KBM-7 (cell line): ENCODE measurements at places on chromosomes 16 and 17.

DNA sequence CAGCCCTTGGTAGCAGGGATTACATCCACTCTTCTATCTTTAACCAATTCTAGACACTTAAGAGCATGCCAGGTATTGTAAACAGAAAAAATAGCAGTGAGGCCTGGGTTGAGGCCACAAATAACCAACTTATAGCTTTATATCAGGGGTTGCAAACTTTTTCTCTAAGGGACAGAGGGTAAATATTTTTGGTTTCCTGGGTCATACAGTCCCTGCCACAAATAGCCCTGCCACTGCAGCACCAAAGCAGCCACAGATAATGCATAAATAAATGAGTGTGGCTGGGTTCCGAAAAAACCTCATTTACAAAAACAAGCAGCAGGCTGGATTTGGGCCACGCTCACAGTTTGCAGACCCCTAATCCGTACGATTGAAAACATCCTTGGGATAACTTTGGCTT, 46.7 kb downstream of the STAT3 start:
- DNase-seq = no peak

- DNase-seq = no peak
Measured at GRCh38 chr16:81556715-81557284, 112.2 kb downstream of the CMIP start.

GRCh38 chr16:19382084-19382801, 35.4 kb upstream of the TMC5 start:
- DNase-seq = no peak

DNA sequence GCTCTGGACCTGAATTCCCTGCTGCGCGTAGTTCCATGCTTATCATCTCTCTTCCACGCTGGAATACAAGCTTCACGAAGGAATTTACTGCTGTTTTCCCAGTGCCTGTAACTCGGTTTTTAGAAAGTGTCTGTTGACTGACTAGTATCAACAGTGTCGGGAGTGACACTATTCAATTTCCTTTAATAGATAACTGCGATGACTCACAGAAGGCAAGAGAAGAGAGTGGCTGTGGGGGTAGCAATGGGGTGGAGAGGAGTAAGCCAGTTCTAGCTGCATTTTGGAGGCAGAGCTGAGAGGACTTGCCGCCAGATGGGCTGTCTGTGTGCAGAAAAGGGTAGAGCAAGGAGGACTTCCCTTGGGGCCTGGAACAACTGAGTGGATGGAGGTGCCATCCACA, 25.2 kb downstream of the B4GALNT2 start:
- DNase-seq = no peak

DNA sequence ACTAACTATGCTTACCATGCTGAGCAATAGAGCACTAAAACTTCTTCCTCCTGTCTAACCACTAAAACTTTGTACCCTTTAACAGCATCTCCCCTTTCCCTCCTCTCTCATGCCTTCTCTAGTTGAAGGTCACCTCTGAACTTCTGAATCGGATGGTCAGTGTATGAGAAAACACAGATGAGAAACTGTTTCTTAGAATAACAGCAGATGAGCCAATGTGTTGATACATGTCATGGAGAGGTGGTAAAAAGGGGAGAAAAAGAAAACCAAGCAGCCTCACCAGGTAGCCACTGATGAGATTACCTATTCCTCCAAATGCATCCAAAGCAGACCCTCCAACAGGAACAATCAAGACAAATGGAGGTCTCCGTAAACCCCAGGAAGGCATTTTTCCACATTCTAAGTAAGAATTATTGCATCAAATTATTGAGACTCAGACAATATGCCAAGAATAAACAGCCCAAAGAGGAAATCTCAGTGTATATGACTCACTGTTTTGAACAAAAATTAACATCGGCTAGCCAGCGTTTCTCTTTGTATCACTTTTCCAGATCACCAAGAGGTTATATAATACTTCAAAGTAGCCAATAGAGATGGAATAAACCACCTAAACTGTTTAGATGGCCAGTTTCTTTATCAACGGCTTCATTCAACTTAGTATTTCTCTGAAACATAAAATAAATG, 793.3 kb upstream of the SOX9 start:
- DNase-seq = no peak

DNA sequence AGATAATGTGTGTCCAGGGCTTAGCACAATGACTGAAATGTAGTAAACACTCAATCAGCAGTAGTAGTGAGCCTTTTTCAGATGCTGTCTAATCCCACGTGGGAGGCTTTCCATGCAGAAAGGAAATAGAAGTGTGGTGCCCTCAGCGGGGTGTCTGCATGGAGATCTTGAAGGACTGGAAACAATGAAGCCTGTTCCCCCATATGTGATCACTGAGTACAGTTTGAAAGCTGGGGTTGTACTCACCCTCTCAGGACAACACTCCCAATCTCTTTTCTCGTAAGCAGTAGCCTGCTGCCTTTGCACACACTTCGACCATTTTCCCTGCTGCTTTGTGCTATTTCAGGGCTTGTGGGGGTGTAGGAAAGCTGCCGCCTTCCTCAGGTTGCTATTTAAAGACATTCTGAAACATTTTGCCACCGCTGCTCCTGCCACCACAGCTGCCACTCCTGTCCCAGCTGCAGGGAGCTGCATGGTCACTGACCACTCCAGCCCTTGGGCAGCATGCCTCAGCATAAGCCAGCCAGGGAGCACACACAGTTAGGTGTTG, 40.6 kb upstream of the HAS3 start:
- DNase-seq = peak; percentile 24

DNA sequence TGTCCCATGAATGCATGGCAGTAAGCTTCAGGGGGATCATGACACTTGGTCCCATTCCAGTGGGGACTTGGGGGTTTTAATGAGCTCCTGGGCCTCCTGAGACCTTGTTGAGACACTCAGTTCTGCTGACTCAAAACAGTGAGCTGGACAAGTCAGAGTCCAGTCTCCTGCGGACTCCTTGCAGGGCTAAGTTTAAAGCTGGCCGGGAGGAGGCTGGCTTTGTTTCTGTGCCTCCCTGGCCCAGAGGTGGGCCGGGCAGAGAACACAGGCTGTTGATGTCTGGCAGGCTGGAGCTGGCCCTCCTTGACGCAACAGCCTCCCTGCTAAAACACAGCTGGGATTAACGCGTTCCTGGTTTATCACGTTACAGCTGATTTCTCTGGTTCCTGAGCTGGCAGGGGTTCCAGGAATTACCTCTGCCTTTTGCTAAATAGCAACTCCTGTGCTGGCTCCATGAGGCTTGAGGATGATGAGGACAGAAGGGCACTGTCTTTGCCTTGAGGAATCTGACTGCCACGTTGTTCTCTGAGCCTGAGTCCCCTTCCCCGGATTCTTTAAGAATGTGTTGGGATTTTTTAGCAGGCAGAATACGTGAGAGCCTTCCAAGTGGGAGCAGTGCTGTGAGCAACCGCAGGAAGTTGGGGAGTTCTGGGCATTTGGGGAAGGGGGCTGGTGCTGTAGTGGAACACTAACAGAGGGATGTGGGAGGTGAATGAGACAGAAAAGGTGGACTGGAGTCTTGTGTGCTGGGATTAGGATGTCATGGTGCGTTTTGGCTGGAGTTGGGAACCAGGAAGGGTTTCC, 2.0 kb downstream of the GPT2 start:
- peak; percentile 23 for DNase-seq

DNA sequence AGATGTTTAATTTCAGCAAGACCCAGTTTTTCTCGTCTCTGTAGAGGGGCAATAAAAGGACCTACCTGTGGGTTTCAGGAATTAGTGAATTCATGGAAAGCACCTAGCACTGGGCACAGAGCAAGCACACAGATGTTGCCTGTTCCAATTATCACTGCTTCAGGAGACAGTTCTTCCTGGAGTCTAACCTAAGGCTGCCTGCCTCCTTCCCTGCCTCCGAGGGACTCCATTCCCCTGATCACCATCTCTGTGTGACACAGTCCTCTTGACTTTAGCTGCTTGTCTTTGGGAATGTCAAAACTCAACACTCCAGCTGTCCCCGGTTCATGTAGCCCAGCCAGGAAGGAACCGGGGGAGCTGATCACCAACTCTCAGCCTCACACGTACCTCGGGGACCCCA, 474.9 kb downstream of the SLC39A11 start:
- no peak for DNase-seq

DNA sequence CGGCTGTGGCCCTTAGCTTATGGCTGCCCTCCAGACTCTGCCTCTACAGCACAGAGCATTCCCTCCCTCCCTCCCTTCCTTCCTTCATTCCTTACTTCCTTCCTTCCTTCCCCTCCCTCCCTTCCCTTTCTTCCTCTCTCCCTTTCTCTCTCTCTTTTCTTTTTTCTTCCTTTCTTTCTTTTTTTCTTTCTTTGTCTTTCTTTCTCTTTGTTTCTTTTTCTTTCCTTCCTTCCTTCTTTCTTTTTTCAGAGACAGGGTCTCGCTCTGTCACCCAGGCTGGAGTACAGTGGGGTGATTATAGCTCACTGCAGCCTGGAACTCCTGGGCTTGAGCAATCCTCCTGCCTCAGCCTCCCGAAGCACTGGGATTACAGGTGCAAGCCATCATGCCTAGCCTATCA, 11.7 kb downstream of the TMEM92 start:
- no peak for DNase-seq

- peak; percentile 41 for DNase-seq
Measured at GRCh38 chr17:43880420-43880991, 26.8 kb downstream of the MPP2 start.

- DNase-seq = no peak
Measured at GRCh38 chr16:59591480-59591879, 857.4 kb upstream of the GOT2 start.

GRCh38 chr17:40516581-40517285, 15.3 kb upstream of the TNS4 start:
- DNase-seq = peak; percentile 94

DNA sequence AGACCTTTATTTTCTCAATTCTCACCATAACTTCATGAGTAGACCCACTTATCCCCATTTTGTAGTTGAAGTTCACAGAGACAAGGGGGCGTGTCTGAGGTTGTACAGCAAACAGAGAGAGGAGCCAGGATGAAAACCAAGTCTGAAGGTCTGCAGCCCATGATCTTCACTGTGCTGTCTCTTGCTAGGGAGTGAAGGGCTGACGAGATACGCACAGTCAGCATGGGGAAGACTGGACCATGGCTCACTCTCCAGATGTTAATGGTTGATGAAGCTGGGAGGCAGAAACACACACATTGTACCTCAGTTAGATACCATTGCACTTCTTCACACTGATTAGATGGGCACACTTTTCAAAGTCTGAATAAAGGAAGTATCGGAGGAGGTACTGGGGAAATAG, 5.8 kb upstream of the MT4 start:
- no peak for DNase-seq

DNA sequence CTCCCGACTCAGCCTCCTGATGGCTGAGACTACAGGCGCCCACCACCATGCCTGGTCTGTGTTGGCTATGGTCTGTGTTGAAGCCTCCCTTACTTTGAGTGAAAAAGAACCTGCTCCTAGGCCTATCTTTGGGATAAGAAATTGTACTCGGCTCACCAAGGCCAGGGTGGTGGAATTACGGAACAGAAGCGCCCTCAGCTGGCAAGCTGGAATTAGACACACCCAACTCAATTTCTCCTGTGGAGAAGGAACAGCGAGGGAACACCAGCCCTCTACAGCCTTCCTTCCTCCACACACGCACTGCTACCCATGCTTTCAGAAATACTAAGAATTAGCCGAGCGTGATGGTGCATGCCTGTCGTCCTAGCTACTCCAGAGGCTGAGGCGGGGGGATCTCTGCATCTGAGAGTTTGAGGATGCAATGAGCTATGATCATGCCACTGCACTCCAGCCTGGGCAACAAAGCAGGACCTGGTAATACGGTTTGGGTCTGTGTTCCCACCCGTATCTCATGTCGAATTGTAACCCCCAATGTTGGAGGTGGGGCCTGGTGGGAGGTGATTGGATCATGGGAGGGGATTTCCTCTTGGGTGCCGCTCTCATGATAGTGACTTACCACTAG, 40.1 kb upstream of the RBBP6 start:
- peak; percentile 76 for DNase-seq

- DNase-seq = no peak
Measured at GRCh38 chr16:57133031-57133430, 40.6 kb downstream of the CPNE2 start.

GRCh38 chr16:9225527-9226316, 134.3 kb downstream of the HAPSTR1 start:
- peak; percentile 9 for DNase-seq

DNA sequence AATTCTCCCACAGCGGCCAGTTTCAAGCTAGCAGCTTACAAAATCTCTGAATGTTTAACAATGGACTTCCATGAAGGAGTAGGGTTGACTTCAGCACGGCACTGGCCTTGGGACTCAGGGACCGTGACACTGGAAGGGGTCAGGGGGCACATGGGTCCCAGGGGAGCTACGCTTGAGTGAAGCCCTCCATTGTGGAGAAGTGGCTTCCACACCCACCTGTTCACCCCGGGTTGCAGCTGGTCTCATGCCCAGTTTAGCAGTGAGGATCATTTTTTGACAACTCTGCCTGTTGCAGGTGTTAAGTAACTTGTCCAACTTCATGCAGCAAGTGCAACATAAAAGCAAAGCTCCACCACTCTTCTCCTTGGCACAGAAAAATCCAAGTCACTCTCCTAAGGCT, 510.2 kb downstream of the CDH13 start:
- no peak for DNase-seq

DNA sequence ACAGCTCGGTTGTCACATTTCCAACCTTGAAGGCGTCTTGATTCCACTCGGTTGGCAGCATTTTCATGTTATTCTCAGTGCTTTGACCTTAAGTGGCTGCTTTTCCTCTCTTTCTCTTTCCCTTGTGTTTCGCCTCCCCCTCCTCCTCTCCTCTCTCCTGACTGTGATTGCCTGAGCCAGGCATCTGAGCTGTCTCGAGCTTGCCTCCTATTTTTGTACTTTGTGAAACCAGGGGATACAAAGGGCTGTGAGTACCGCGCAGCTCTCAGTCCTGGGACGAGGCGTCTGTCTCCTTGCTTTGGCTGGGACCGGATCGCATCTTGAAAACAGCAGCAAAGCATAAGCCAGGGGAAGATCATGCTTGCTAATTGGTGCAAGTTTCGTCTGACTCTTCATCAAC, 48.8 kb upstream of the SDK2 start:
- DNase-seq = no peak

GRCh38 chr17:30299000-30299399, 7.3 kb upstream of the BLMH start:
- no peak for DNase-seq

GRCh38 chr16:30084816-30085159, 6.9 kb downstream of the TBX6 start:
- DNase-seq = no peak

DNA sequence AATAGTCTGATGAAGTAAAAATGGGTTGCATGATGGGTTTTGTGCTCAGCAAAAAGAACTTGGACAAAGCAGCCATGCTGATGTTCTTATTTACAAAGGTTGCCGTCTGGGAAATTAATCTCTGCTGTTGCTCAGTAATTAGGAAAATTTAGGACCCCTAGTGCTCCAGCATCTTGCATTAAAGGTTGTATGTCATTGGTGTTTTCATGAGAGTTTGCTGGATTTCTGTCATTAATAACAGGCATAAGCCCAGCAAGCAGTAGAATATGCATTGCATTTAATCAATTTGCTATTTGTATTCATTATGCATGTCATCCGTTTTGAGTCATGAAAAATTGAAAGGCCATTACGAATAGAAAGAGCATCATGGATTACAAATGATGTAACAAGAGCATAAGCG, 45.3 kb upstream of the C16orf78 start:
- no peak for DNase-seq
